ENCODE measurements at places on chromosomes 13 and 19.

DNA sequence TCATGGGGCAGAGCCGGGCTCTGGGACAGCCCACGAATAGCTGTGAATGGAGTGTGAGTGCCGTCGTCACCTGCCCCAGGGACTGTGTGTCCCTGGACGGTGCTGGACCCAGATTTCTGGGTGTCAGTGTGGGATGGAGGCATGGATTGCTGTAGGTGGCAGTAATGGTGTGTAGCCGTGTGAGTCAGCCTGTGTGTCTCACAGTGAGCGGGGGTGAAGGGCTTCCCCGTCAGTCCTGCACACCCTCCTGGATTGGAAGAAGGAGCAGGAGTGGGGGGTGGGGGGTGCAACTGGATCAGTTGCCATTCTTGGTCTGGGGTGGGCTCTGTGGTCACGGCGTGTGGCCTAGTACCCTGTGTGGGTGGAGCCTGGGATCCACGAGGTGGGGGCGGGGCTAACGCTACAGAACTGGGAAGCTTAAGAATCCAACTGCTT, 6.5 kb upstream of the LTBP4 start:
- DNase-seq: no peak

GRCh38 chr13:110627761-110628476, 12.6 kb downstream of the NAXD start:
- no peak for DNase-seq

DNA sequence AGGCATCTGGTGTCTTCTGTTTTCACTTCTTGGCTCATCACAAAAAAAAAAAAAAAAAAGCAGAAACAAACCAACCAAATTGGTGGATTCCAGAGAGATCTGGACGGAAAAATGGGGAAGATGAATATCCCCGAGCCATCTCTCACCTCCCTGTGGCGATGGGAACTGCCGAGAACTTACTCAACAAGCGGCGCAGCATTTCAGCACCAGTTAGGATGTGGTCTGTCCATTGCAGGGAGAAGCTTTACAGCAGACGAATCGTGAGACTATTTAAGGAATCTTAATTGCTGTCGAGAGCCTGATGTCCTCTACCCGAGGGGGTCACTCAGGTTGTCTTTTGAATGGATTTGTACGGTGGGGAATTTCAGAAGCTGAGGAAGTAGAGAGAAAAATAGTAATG, 17.3 kb upstream of the KDM4B start:
- DNase-seq: no peak

- DNase-seq: peak; percentile 27
Measured at GRCh38 chr13:73900591-73900990, 233.6 kb downstream of the KLF12 start.

DNA sequence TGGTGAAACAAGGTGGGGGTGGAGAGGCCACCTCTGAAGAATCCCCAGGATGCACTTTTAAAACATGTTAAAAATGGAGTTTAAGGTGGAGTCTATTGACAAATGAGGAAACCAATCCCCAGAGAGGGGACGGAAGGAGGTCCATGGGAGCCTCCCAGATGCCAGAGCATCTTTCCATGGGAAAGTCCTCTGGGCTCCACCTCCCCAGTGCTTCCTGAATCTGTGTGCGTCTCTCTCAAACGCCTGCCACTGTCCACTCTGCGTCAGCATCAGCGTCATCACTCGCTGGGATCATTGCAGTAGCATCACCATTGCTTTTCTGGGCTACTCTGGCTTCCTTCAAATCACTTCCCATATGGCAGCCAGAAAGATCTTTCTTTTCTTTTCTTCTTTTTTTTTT, 6.2 kb downstream of the GPR4 start:
- DNase-seq: no peak

GRCh38 chr19:18736415-18737336, 53.2 kb downstream of the CRTC1 start:
- no peak for DNase-seq

DNA sequence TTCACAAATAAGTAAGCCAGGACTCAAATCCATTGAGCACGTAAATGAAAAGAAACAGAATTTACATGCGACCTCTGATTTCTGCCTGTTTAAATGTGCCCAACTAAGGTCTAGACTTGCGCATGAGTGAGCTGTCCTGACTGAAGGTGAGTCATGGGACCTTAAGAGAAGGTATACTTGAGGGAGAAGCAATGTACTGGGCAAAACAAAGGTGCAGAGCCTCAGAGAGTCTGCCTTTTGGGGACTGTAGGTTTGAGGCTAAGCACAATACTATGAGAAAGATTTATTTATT, 45.8 kb downstream of the UFM1 start:
- no peak for DNase-seq

DNA sequence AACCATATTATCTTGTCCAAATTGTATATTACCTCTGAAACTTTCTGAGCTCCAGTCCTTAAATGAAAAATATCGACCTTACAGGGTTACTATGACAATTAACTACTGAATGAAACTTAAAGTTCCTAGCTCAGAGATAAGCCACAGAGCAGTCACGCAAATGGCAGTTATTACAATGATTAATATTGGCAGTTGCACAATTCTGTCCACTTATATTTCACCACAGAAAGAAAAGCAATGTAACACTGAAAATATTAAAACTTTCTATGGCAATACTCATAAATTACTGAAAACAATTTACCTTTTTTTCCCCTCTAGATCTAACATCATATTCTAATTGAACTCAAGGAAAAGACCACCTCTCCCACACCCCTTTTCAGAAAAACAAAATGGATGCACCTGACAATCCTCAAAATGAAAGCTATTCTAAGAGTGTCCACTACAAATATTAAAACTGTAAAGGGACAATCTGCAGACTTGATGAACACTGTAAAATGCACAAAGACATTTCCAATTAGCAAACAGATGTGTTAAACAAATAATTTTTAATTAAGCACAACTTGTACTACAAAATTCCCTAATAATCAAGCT, 14.6 kb downstream of the LNX2 start:
- DNase-seq: no peak

DNA sequence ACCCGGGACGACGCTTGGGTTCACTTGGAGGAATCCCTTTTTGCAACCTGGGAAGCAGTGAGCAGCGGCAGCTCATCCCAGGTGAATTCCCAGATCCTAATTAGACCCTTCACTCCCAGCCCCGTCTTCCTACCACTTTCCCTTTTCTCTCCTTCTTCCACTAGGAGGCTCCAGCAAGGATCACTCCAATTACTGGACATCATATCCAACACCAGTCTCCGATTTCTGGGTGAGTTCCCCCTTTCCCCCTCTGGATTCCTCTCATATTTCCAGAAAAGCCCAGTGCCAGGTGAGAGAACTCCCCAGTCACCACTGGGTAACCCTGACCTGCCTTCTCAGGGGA, 17.1 kb upstream of the ZSCAN4 start:
- no peak for DNase-seq

- DNase-seq: peak; percentile 97
Measured at GRCh38 chr19:2578901-2579677, 103.2 kb downstream of the GADD45B start.

DNA sequence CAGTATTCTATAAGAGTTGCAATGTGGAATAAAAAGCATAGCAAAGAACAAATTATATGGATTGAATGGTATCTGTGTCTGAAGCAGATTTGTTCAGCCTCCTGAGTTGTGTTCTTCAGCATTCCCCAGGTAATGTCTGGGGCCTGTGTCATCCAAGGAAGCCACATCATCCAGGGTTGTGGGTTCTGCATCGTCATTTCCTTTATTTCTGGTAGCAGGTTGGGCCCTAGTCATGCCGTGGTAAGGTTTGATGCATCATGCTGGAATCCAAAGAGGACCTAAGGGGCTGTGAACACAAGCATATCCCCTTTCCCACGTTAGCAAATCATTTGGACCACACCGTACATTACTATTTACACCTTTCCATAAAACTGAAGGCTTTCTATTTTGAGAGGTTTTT, 131.0 kb upstream of the ZNF91 start:
- no peak for DNase-seq

All from endothelial cell of umbilical vein (primary cell).